ENCODE measurements at places on chromosomes 2 and 18.

- no peak for DNase-seq
Observed at GRCh38 chr18:8685141-8685913, 20.0 kb upstream of the MTCL1 start.

DNA sequence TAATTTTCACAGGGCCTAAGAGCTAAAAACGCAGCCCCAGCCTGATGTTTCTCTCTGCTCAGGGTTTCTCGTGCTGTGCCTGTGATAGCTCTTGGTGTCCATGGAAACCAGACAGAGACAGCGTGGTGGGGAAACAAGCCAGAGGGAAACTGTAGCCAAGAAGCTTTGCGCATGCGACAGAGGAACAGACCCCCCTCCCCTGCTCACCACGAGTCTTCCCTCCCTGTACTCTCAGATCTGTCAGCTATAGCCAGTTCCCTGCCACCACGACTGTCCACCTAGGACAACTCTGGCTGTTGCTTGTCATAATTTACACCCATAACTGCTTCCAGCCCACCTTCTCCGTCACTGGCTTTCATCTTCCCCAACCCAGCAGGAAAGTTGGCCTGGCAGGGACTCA is 13.2 kb upstream of the DNAJC27 start:
- DNase-seq, result no peak

DNA sequence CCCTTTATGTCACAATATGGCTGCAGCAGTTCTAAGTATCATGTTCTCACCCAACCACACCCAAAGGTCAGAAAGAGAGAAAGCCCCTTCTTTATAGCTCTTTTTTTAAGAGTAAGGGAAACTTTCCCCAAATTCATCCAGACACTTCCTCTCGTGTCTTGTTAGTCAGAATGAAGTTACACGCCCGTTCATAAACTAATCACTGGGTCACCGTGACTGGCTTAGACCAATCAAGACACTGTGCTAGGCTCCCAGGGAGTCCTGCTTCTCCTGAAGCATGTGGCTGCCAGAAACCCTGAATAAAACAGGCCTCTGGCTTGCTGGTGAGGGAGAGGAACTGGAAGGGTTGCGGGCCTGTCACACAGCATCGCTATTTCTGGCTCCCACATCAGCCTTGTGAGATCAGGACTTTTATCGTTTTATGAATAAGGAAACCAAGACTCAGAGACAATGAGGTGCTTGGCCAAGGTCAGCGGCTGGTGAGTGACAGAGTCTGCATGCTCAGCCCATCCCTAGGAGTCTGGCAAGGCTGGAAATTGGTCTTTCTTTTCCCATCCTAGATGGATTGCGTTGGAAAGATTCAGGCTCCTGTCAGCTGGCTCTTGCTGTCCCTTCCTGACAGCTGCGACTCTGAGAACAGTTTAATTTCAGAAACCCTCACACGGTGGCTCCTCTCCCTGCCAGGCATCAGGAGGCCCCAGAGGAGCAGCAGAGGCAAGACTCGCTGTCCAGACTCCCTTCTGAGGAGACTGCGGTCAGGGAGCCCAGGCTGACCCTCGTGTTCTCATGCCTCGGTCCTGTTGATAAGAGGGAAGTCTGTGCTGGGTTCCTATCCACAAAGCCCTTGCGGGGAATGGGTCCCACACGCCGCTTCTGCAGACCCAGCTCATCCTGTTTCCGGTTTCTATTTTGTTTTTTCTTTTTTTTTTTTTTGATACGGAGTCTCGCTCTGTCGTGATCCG is 104.5 kb upstream of the TAF1B start:
- DNase-seq, result peak; percentile 8

- no peak for DNase-seq
Observed at GRCh38 chr2:240129311-240129710, 6.8 kb downstream of the COPS9 start.

GRCh38 chr2:148969659-148970061 is 68.8 kb upstream of the LYPD6B start:
- DNase-seq, result no peak

- no peak for DNase-seq
Observed at GRCh38 chr2:163662141-163662780, 73.5 kb downstream of the FIGN start.

- DNase-seq, result peak; percentile 90
Observed at GRCh38 chr2:60881047-60881932, at the start of gene REL. REL (plus strand) TSS chr2:60881574; CDS start chr2:60881841, 267 bp downstream.

DNA sequence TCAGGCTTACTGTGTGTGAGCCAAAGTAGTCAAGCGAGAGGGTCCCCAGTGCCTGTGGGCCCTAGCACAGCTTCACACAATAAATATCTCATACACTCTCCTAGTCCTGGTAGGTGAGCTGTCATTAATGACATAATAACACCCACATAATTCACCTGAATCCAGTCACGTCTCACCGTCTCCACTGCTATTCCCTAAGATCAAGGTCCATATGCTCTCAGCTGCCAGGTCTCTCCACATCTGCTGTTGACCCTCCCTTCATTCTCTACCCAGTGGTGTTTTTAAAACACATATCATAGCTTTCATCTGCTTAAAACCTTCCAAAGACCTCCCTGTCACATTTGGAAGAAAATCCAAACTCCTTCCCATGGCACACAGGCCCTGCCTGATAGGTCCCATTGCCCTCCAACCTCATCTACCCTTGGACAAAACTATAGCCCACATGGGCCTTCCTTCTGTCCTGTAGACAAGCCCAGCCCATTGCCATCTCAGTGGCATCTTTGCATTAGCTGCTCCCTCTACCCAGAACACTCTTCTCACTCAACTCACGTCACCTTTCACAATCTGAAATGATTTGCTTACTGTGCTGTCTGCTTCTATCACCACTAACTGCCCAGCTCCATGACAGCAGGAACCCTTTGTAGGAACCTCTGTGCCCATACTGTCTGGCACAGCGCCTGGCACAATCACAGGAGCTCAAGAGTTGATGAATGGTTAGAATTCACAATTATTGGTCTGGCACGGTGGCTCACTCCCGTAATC is 7.5 kb downstream of the KCNG3 start:
- no peak for DNase-seq

DNA sequence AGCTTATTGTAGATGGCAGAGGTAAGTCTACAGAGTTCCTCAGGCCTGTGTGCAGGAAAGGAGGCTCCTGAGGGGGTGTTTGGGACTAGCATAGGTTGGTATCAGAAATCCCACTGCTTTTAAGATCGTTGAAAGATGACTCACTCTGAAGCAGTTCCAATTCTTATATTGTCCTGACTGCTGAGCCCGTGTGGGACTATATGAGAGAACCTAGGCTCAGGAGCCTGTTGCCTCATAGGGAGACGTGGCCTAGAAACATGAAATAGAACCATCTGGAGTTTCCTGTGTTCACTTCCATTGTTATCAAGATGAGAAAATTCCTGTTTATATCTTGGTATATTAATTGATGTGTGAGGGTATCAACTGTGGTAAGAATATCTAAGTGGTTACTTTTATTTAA is 5.7 kb downstream of the CCT7 start:
- no peak for DNase-seq

GRCh38 chr2:205913668-205914067 is 172.3 kb downstream of the INO80D start:
- DNase-seq, result no peak

GRCh38 chr2:127700527-127701192 is 637 bp upstream of the SFT2D3 start:
- DNase-seq, result peak; percentile 98

- DNase-seq, result no peak
Observed at GRCh38 chr2:223635080-223635479, 32.9 kb upstream of the SCG2 start.

- DNase-seq, result no peak
Observed at GRCh38 chr18:3511980-3512379, 62.0 kb downstream of the TGIF1 start.

GRCh38 chr2:88549616-88550292 is 77.5 kb downstream of the EIF2AK3 start:
- no peak for DNase-seq

DNA sequence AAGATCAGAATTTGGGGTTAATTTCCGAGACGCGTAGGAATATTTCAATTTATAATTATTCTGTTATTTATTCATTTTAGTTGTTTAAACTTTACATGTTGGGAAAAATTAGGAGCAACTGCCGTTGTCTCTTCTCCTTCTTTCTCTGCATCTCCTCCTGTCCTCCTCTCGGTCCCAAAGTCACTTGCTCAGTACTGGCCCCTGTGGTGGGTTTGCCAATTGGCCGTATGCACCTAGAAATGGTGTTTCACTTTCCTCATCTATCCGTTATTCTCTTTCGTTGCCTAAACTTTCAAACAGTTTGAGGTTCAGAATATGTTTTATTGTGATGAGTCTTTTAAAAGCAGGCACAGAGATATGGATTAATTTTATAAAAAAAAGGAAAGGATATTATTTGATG is 517.9 kb downstream of the PLCL1 start:
- DNase-seq, result no peak

GRCh38 chr2:196166876-196167275 is 4.5 kb downstream of the STK17B start:
- DNase-seq, result peak; percentile 48

- peak; percentile 48 for DNase-seq
Observed at GRCh38 chr2:118492335-118492734, 355.1 kb downstream of the EN1 start.

DNA sequence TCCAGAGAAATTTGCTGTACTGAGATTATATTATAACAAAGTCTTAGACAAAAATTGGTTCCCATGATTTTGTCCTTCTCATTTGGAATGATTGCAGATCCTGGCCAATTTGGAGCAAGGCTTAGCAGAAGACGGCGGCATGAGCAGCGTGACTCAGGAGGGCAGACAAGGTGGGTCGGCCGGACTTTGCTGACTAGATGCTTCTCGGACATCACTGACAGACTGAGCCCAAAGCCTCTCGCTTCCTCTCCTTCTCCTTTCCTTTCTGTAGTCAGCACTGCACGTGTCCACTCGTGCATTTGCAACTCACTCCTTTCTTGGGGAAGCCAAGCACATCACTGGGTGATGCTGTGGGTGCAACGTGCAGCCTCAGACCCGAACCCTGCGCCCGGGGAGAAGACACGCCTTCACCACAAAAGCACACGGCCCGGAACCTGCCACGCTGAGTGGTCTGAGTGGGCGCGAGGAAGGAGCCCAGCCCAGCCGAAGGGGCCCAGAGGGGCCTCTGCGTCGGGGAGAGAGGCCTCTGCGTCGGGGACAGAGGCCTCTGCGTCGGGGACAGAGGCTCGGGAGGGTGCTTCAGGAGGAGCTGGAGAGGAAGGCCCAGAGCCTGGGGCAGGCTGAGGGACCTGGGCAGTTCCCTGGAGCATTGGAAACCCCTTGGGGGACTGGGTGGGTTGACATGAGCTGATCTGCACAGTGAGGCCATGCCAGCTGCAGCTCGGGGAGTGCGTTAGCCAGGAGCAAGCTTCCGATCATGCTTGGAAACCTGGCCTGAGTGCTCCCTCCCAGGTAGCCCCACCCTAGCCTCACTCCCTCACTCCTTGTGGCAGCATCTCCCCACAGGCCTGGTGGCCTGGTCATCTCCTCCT is 61.6 kb downstream of the ADI1 start:
- DNase-seq, result no peak

GRCh38 chr2:170019060-170019805 is 158.7 kb upstream of the MYO3B start:
- no peak for DNase-seq

GRCh38 chr2:219803294-219803693 is 175.9 kb downstream of the SLC4A3 start:
- no peak for DNase-seq

GRCh38 chr18:61549889-61550288 is 216.7 kb downstream of the CDH20 start:
- DNase-seq, result no peak

GRCh38 chr18:68985172-68985820 is 187.4 kb downstream of the CCDC102B start:
- DNase-seq, result peak; percentile 50

GRCh38 chr2:160334028-160334741 is 134.1 kb upstream of the ITGB6 start:
- no peak for DNase-seq

DNA sequence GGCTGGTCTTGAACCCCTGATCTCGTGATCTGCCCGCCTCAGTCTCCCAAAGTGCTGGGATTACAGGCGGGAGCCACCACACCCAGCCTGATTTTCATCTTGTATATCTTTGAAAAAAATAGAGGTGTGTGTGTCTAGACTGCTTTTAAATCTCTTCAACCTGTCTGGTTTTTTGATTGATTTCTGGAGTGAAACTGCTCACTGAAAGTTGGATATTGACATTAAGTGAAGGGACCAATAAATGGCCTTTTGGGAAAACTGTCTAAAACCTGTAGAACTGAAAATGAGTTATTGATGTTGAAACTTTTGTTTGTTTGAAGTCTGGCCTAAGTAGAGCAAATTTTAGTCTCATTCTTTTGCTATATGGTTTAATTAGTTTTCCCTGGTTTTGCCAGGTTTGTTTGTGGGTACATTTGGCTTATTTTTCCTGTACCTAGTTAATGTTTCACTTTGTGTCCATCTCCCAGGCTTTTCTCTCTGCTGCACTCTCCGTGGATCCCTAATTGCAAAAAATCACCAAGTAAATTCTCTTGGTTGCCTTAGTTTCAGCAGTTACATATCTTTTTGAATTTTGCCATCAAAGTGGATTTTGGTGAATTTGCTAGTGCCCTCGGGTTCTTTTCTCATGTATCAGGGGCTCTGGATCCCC is 144.3 kb downstream of the MAP4K4 start:
- DNase-seq, result no peak

DNA sequence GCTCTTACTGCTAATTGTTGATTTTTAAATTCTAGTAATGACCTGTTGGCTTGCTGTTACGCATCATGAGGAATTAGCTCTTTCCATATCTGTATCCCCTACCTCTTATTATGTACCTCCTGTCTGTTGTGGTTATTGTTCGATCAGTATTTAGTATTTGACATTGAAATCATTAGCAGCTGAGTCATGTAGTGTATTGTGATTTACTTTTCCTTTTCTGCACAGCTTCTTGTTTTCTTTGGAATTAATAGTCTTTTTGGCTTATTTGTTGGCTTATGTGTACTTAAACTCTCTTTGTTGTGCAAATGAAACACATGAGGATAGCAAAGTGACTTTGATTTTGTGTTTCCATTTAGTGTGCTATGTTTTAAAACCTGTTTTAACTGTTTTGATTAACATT is 4.3 kb downstream of the EPB41L5 start:
- no peak for DNase-seq

GRCh38 chr2:170191166-170191866 is 13.4 kb downstream of the MYO3B start:
- DNase-seq, result no peak
